ENCODE measurements at places on chromosomes 7 and 10.

GRCh38 chr7:80593869-80594586, 44.4 kb upstream of the CD36 start:
- no peak for DNase-seq

DNA sequence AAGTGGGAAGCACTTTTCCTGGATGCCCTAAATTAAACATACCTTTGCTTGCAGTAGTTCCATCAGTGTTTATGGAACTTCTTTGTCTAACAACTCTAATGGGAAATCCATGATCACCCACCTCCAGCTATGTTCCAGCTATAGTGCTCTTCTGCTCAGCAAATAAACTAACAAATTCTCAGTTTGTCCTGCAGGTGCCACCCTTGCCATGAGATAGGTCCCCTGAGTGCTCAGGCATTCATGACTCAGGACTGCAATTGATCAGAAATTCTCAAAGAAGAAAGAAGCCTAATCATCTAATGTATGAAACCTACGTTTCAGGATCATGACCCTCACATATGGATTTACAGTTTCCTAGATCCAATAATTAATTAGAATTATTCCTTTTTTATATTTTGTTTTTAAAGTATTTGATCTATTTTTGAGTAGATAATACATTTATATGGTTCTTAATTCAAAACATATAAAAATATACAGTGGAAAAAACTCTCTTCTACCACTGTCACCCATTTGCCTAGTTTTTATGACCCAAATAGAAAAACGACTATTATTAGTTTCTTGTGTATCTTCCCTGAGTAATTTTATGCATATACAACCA, 48.7 kb upstream of the DYNC1I1 start:
- DNase-seq: no peak

DNA sequence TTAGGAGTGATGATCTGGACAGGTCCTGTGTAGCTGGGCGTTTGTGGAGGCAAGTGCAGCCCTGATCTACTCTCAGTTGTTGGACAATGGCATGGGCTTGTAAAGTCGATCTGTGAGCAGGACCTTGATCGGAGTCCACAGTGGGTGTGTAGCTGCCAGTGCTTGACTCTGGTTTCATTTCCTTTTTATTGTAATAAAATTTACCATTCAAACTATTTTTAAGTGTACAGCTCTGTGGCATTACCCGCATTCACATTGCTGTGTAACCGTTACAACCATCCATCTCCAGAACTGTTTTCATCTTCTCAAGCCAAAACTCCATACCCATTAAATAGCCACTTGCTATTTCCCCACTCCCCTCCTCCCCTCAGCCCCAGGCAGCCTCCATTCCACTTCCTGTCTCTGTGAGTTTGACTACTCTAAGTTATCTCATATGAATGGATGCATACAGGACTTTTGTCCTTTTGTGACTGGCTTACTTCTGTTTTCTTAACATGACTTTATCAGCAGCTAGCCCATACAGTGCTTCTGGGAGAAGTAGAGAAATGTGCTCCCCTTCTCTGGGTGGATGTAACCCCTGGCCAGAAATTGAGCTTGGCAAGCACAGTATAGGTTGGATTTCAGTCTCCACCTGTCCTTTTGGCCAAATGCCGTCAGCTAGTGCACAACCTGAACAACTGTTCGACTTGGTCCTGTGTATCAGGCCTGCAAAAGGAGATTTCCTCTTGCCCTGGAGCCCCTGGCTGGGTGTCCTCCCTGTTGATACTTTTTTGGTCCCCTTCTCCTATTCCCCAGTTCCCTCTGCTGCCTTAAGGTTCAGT, 180.0 kb downstream of the LRMDA start:
- DNase-seq: no peak

GRCh38 chr7:13742811-13743210, 246.7 kb downstream of the ETV1 start:
- peak; percentile 2 for DNase-seq

GRCh38 chr10:129030603-129030895, 436.5 kb upstream of the MGMT start:
- DNase-seq: no peak

DNA sequence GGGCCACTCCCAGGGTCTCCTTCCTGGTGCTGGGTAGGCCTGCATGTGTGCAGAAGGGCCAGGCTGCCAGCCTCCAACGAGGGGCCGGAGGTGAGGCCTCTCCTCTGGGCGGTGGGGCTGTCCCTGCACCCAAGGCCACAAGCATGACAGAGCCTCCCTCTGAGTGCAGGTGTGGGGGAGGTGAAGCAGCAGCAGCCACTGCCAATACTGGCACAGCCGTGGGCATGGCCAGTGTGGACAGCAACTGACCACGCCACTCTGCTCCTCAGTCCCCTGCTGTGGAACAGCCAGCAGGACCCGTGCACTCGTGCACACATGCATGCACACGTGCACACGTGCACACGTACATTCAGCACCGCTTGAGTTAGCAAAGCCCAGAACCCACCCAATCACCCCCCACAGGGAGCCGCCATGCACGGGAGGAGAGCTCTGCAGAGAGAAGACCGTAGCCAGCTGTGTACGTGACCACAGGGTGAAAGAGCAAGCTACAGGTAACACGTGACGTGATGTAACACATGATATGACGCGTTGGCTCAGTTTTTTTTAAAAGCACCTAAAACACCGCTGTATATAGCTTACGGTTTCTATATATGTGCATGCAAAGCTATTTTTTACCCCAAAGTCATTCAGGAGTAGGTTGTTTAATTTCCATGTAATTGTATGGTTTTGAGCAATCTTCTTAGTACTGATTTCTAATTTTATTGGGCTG, 23.1 kb downstream of the PAPOLB start:
- DNase-seq: no peak

DNA sequence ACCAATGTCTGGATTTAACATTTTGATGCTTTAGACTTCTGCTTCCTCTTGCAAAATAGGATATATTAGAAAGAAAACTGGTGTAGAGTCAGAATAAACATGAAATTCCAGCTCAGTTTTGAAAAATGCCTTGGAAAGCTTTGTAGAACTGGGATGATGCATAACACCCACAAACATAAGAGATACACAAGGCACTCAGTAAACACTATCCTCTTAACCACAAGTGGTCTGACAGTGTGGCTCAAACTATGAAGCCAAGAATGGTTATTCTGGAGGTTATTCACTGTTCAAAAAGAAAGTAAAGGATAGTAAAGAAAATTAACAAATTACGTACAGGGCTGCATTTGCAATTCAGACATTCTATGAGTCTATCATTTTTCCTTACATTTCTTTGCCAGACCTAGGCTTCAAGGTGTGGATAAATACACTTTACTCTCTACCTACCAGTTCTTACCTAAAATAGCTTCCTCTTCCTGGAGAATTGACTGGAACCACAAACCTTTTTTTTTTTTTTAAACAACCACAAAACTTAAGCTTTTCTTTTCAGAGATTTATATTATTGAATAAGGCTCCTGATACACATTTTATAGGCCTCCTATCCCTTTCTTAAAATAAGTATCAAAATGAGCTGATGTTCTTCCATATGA, 9.0 kb upstream of the RSBN1L start:
- no peak for DNase-seq

- DNase-seq: peak; percentile 85
Observed at GRCh38 chr10:11162828-11163599, 145.3 kb downstream of the CELF2 start.

GRCh38 chr7:77409739-77410547, 6.2 kb downstream of the GSAP start:
- no peak for DNase-seq

DNA sequence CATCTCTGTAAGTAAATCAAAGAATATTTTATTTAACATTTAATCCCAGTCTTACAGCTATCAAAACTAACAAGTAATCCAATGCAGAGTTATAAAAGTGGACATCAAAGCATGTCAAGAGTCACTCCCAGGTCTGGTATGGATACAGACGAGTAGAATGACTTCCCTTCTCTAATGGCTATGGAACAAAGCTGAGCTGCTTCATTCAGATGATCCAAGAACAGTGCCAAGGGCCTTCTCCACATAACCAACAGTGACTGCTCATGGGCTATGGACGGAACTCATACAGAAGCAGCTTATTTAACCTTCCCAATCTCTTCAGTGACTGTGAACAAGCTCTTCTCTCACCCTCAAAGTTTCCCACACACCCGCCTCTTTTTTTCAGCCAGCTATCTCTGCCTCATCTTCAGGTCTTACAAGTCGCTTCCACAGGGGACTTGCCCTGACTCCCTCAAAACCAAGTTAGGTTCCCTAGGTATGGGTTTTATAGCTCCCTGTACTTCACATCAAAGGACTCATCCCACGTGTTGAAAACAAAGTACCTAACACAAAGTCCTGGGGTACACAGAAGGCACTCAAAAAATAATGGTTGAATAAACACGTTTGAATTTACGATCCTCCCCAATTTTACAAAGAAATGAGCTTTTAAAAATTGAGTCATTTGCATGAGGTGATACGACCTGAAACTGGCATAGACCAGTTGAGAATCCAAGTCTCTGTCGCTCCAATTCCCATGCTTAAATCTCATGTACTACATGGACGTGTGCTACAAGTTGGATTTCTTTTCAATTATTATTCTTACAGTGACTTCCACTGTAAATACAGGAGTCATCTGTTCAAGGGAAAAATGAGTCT, 3.1 kb downstream of the USP6NL start:
- no peak for DNase-seq

GRCh38 chr7:84700563-84701370, 486.1 kb downstream of the SEMA3D start:
- DNase-seq: no peak

DNA sequence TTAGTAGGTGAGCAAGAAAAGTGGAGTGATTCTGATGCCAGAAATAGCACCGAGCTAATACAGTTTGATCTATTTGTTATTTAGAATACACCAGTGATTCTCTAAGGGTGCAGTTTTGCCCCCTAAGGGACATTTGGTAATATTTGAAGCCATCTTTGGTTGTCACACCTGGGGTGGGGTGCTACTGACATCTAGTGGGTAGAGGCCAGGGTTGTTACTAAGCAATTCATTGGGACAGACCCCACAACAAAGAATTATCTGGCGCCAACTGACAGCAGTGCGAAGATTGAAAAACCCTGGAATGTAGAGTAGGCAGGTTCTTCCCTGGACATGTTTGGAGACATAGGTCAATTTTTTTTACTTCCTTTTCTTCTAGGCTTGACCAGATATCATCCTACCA, 14.6 kb downstream of the PALS2 start:
- peak; percentile 69 for DNase-seq

DNA sequence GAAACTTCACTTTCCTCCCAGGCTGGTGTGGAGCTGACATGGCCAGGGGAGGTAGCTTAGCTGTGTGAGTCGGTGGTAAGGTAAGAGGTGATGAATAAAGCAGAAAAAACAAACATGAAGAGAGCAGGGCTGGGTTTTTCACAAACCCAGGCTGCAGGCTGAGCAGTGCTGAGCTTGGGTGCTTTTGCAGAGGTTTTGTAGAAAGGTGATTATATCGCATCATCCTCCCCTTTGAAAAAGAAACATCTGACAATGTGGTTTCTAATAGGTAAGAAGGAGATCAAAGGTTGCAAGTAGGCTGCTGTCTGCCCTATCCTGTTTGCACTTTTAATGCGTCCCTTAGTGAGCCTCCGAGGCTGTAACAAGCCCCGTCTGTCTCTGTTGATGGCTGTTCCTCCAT, 69.6 kb upstream of the GRM8 start:
- DNase-seq: peak; percentile 19

DNA sequence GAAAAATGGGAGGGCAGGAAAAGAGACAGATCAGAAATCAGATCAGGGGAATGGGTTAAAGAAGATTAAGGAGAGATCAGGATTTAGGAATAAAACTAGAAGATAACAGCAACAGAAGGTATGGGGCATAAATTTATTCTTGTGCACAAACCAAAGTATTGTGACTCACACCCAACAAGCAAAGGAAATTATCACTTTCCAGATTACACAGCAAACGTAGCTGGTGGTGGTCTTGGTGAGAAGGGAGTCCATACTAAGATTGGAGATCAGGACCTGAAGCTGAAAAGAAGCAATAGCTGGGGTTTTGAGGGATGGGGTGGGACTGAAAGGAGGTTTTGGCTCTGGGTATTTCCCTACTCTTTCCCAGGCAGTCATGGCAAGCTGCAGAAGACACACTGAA, 3.5 kb upstream of the MYOZ1 start:
- no peak for DNase-seq

GRCh38 chr7:129166745-129167144, 21.7 kb upstream of the SMO start:
- DNase-seq: no peak

GRCh38 chr7:159130199-159130775, 14.4 kb downstream of the VIPR2 start:
- DNase-seq: no peak

GRCh38 chr7:50308532-50309385, 4.2 kb downstream of the IKZF1 start:
- peak; percentile 66 for DNase-seq

- DNase-seq: no peak
Observed at GRCh38 chr10:100163704-100164621, 21.9 kb downstream of the ERLIN1 start.

Measured in CD4-positive, alpha-beta T cell treated with Interleukin-6 for 4 hours (primary cell).